ENCODE measurements at places on chromosomes 3 and 15.

- no peak for DNase-seq
Measured at GRCh38 chr3:177330779-177331178, 133.5 kb upstream of the TBL1XR1 start.

GRCh38 chr15:29749365-29750086, 72.7 kb downstream of the TJP1 start:
- DNase-seq: no peak

DNA sequence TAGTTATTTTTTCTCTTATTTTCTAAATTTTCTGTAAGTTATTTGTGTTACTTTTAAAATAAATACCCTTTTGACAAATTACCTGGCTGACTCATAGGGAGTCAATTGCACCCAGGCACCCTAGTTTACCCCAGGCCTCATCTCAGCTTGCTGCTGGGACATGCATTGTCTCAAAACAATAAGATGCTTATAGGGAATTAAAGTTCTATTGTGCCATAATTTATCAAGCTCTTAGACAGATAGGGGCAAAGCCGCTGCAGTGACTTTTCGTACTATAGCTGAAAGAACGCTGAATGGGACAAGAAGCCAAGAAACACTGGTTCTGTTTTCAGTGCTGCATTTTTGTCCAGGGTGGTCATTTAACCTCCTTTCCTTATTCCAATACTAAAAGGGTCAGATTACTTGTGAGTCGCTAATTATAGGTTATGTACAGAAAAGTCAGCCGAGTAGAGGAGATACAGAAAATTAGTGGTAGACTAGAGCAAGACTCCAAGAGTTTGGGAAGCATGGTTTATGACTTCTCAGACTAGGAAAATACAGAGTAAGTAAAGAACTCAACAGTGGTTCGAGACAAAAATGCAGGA, 50.3 kb downstream of the EXD1 start:
- no peak for DNase-seq

DNA sequence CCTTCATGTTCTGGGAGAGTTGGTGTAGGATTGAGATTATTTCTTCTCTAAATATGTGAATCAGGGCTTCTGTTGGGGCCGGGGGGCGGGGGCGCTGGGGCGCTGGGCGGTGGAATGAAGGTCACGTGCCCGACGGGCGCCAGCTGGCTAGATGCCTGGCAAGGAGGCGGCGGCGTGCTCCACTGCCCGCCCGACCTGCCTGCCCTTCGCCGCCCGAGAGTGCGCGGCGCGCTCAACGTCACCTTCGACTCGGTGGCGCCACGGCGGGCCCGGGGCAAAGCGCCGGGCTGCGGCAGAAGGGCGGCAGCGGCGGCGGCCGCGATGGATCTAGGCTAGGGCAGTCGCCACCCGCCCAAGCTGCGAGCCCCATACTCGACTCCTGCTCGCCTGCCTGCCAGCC, 47.0 kb upstream of the LHFPL4 start:
- DNase-seq: no peak

DNA sequence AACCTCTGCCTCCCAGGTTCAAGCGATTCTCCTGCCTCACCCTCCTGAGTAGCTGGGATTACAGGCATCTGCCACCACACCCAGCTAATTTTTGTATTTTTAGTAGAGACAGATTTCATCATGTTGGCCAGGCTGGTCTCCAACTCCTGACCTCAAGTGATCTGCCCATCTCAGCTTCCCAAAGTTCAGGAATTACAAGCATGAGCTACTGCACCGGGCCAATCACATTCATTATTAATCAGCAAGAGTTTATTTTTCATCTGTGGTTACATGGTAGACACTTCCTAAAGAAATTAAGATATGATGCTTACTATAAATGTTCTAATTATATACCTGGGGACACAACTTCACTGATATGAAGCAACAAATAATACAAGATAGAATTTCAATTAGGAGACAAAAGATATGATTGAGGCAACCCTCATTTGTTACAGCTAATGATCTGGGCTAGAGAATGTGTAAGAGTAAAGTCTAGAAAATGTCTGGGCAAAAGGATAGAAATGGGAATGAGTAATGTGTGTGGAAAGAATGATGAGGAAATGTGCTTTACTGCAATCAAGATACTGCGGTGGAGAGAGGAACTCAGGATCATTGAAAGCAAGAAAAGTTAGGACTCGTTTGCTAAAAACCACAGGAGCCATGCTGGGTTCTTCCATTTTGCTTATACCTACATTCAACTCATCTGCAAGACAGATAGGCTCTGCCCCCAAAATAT, 366.8 kb downstream of the ZIC1 start:
- no peak for DNase-seq

- no peak for DNase-seq
Measured at GRCh38 chr3:138936741-138937689, 9.9 kb downstream of the FOXL2 start.

Measured in NCI-H1048 (cell line).